ENCODE measurements at places on chromosomes 6 and 20.

DNA sequence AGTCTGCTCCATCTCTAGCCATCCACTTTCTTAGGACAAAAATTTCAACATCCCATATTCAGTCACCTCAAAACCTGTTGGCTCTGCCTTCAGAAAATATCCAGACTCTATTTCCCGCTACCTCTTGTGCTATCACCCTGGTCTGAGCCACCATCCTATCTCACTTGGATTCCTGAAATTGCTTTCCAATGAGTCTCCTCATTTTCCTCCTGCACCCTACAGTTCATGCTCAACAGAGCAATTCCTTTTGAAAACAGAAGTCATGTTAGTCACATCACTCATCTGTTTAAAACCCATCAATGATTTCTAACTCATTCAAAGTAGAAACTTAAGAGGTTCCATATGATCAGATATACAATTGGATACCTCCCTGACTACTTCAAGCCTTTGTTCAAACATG, 229.9 kb downstream of the ADGRG6 start:
- no peak for DNase-seq

DNA sequence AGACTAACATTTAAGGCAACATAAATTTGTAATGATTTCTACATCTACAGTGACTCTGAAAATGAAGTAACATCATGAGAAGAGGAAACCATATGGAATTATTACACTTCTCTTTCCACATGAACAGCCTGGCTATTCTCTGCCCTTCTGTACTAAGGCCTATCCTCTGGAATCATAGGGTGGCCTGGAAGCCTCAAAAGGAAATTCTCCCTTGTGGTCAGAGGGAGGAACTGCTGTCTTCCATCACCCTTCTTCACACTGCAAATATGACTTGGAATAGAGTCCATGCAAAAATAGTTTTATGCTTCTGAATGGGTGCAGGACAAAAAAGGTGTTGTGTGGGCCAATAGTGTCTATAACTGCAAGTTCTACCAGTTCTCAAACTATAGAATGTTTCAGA, 44.6 kb upstream of the SH3BGRL2 start:
- no peak for DNase-seq

- no peak for DNase-seq
Measured at GRCh38 chr20:11195169-11195568, 521.4 kb upstream of the JAG1 start.

DNA sequence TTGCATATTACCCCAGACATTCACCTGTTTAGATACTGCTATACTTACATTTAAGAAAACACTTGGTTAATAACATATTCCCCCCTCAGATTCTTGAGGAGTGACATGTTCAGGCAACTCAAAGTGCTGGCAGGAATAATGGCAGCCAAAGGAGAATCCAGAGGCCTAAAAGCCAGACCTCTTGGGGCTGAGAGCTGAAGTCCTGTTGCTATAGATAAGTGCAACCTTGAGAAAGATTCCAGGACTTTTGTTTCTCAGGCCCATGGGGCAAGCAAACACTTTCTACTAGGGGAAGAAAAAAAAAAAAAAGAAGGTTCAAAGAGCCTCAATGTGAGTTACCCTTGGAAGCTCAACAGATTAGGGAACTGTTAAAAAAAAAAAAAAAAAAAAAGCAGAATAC, 132.8 kb upstream of the BEND3 start:
- no peak for DNase-seq

- no peak for DNase-seq
Measured at GRCh38 chr6:149859938-149860337, 4.2 kb downstream of the LRP11 start.
